Activated CD4-positive, CD25-positive, alpha-beta regulatory T cell treated with anti-CD3 and anti-CD28 coated beads, Interleukin-2, amount 50 U/mL, for 24 hours (primary cell): ENCODE measurements at places on chromosomes 3 and 15.

GRCh38 chr3:64405211-64405835, 180.1 kb upstream of the PRICKLE2 start:
- no peak for ATAC-seq

GRCh38 chr3:38354588-38355330, 8.2 kb downstream of the XYLB start:
- no peak for ATAC-seq

- no peak for ATAC-seq
Measured at GRCh38 chr15:68385240-68385561, 46.8 kb downstream of the ITGA11 start.

- ATAC-seq: no peak
Measured at GRCh38 chr15:24146251-24146650, 459.1 kb upstream of the NDN start.

GRCh38 chr15:92011611-92012367, 158.3 kb downstream of the SLCO3A1 start:
- ATAC-seq: peak; percentile 62

- no peak for ATAC-seq
Measured at GRCh38 chr3:11220230-11220629, 52.0 kb upstream of the ATG7 start.

GRCh38 chr3:146222204-146223046, 28.5 kb downstream of the PLSCR4 start:
- ATAC-seq: no peak
